DND-41 (cell line): ENCODE measurements at places on chromosomes 13 and 19.

GRCh38 chr13:31088826-31089420 is 72.8 kb downstream of the HSPH1 start:
- no peak for DNase-seq

- no peak for DNase-seq
These were observed 695 bp downstream of the ICAM1 start for GRCh38 chr19:10271543-10272086.

DNA sequence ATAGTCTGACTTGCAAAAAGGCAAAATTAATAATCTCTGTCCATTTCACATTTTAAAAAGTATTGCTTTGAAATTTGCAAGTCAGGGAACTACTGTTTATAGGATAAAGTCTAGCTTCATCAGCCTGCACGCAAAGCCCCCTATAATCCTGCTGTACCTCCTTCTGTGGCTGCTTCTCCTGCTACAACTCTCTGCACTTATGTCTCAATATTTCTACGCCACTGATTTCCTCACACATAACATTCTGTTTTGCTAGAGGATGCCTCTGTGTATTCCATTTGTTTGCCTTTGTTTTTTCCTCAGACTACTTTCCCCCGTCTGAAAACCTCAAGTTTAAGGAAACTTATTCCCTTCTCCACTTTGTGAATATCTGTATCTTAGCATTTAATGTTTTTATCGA is 389.9 kb downstream of the RFC3 start:
- no peak for DNase-seq

- no peak for DNase-seq
These were observed 129.2 kb downstream of the KDM4B start for GRCh38 chr19:5097959-5098623.

DNA sequence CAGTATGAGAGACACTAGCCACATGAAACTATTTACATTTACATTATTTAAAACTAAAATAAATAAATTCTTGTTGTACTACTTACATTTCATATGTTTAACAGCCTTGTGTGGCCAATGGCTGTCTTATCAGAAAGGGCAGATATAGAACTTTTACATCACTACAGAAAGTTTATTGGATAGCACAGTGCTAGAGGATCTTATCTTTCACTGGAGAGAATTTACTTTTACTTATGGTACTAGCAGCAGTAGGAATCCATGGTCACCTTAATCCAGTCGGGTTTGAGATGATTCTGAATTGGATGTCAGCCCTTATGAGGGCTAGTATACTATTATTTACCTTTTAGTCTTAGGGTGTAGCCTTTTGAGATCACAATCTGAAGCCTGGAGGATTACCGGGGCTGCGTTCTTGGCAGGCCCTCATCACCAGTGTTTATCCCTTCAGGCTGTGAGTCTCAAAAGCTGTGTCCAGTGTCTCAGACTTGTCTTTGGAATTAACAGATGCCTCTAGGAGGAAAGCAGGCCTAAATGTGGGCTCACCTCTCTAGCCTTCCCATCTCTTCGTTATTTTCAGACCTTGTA is 21.7 kb downstream of the IFT88 start:
- no peak for DNase-seq

GRCh38 chr13:82501834-82502233 is 1380.4 kb downstream of the SLITRK1 start:
- DNase-seq = no peak

DNA sequence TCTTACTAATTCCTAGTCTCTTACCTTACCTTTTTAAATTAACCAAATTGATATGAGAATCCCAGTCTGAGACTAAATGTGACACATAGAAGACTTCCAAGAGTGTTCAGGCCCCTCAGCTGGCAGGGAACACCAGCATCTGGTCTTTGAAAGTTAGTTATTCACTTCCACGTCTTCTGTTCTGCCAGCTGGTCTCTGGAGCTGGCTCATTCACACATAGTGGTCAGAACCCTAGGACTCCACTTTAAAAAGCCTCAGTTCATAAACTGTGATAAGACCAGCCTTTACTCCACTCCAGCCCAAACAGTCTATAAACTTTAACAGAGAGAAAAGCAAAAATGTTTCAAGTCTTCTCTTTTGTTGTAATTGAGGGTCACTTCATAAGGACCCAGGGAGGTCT is 263.0 kb downstream of the DCT start:
- no peak for DNase-seq

GRCh38 chr19:3274942-3275582 is 50.6 kb downstream of the CELF5 start:
- peak; percentile 61 for DNase-seq

- DNase-seq = no peak
These were observed 58.2 kb downstream of the EFNB2 start for GRCh38 chr13:106477303-106477702.

DNA sequence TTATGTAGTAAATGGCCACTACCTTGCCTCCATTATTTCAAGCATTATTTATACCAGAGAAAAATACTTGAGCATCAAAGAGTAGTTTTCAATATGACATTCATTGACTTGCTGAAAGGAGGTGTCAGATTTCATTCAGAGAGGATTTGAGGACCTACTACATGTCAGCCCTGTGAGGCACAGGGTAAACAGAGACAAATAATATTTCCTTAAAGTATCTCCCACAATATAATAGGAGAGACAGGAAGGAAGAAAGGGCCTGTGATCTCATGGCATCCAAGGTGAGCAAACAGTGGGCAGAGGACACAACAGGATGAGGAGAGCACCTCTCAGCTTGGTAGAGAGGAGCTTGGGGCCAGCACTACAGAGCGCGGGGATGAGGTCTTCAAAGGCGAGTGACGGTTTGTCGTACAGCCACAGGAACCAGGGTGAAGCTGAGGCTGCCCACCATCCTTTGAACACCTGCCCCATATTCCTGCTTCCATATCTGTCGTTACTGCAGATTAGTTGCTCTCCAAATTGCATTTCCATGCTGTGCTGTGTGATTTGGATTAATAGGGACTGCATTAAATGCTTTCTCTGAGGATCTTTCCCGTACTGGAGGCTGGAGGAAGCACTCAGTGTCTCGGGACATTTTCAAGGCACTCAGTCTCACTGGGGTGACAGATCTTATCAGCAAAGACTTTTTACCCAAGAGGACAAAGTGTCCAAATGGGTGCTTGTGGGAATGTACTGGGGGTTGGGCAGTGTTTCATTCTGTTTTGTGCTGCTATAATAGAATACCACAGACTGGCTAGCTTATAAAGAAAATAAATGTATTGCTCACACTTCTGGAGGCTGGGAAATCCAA is 59.2 kb downstream of the GJA3 start:
- DNase-seq = peak; percentile 53

DNA sequence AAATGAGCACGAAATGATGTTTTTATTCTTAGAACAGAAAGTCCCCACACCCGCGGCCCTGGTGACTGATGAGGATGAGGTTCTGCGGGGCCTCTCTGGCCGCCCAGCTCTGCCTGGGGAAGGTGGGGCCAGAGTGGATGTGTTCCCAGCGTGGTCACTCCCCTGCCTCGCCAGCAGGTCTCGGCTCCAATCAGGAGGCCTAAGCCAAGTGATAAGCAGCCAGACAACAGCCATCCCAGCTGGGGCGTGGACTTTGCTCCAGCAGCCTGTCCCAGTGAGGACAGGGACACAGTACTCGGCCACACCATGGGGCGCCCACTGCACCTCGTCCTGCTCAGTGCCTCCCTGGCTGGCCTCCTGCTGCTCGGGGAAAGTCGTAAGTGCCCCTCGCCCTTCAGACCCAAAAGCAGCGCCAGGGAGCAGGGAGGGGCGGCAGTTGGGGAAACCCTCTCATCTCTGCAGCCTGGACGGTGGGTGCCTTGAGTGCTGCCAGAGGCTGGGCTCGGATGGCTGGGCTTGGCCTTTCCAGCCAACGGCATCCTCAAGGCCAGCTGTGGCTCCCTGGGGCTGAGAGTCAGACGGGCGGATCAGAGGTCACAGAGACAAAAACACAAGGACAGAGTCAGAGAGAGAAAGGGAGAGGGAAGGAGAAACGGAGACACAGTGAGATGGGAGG is at the start of gene F10:
F10 (plus strand) TSS at position 250 of the 676 bp plus-strand sequence; CDS start at position 307, 57 bp downstream.
- DNase-seq = no peak

DNA sequence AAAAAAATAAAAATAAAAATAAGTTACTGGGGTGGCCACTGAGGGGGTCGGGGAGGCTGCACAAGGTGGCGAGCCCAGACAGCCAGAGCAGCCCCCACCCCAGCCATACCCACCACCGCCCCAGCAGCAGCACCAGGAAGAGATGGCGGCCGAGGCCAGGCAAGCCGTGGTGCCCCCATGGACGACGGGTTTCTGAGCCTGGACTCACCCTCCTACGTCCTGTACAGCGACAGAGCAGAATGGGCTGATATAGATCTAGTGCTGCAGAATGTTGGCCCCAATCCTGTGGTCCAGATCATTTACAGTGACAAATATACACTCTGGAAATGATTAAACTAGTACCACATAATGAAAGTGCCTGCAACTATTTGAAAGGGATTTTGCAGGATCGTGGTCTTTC is 71.6 kb upstream of the ZDHHC20 start:
- no peak for DNase-seq

GRCh38 chr13:23703246-23703860 is 133.1 kb downstream of the TNFRSF19 start:
- no peak for DNase-seq

- no peak for DNase-seq
These were observed 5.2 kb downstream of the NDUFB7 start for GRCh38 chr19:14566712-14567077.
